GM12864 (cell line): ENCODE measurements at places on chromosomes 16 and 17.

GRCh38 chr17:83191388-83192160, 112.2 kb downstream of the METRNL start:
- no peak for DNase-seq

DNA sequence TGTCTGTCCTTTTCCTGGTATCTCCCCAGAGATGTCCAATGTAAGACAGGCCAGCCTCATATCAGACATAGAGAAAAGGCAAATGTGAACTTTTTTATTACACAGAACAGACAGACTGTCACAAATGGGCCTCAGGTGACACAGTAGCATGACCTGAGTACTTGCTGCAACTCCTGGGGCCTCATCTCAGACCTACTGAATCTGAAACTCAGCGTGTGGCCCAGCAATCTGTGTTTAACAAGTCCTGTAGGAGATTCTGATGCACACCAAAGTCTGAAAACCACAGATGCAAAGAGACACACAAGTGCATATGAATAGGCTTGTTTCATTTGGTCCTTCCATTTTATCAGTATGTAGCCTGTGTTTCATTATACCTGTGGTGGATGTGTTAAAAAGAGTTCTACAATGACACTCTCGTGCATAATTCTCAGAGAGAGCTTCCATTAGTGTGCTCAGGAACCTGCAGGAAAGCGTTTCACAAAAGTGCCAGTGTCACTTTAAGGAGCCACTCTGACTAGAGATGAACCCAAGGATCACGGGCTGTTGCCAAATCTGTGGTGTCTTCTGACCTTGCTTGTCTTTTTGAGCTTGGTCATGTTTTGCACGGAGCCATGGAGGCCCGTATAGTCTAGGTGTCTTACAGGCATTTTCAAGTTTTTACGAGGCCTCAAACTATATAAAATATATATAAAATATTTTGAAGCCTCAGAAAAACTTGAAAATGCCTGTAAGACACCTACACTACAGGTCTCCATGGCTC, 33.8 kb upstream of the NF1 start:
- DNase-seq: peak; percentile 36

- no peak for DNase-seq
Observed at GRCh38 chr16:83117810-83118209, 491.0 kb downstream of the CDH13 start.

DNA sequence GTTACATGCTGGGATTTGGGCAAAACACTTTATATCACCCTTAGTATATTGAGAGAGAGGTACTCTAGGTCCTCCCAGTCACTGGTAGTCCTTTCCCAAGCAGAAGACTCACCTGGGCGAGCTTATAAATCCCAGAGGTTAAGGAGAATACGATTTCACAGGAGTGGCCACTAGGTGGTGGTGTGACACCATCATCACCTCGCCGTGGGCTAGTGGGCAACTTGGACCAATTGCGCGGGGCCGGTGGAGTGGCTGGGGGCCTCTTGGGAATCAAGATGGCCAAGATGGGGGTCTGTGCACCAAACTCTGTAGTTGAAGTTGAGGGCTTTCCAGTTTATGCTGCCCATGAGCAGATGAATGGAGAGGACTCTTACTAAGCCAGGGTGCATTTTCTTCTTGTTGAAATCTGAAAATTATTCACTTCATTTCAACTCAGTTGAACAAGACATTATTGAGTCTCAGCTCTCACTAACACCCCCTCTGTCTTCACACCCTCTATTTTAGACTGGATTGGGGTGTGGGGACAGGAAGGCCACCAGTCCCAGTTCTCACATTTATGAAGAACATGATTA, 38.2 kb upstream of the PIRT start:
- no peak for DNase-seq

GRCh38 chr16:17131351-17131750, 339.4 kb downstream of the XYLT1 start:
- DNase-seq: no peak

GRCh38 chr17:32350666-32351418, 885 bp downstream of the ZNF207 start:
- DNase-seq: no peak

- no peak for DNase-seq
Observed at GRCh38 chr16:78254841-78255240, 155.4 kb downstream of the WWOX start.

DNA sequence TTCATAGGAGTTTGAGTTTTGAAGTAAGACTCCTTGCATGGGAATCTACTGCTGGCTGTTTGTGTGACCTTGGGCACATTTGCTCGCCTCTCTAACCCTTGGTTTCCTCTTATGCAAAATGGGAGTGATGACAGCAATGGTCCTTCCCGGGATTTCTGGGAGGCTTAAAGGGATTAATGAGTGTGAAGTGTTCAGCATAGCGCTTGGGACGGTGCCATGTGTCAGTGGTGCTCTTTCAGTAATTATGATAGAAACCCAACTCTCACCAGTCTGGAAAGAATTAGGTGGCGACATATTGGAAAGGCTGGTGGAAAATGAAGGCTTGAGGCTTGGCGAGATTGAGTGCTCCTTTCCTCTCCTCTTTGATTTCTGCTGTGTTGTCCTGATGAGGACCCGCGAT, 429.2 kb upstream of the EEF2KMT start:
- DNase-seq: no peak

GRCh38 chr17:11779892-11780291, 181.6 kb downstream of the DNAH9 start:
- no peak for DNase-seq

- no peak for DNase-seq
Observed at GRCh38 chr16:58960484-58960883, 226.4 kb upstream of the GOT2 start.

GRCh38 chr17:80696964-80697363, 152.3 kb downstream of the RPTOR start:
- DNase-seq: no peak

DNA sequence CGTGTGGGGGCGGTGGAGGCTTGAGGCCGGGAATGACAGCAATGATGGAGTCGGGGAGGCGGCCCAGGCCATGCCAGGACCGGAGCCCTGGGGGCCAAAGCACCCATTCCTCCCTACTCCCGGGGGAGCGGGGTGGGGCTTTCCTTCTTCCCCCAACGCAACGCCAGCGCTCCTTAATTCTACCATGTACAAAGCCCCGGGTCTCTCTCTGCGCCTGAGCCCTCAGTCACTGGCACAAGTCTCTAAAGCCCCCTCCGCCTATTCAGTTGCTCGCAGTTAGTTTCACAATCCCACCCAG, 245 bp upstream of the RNF227 start:
- no peak for DNase-seq

DNA sequence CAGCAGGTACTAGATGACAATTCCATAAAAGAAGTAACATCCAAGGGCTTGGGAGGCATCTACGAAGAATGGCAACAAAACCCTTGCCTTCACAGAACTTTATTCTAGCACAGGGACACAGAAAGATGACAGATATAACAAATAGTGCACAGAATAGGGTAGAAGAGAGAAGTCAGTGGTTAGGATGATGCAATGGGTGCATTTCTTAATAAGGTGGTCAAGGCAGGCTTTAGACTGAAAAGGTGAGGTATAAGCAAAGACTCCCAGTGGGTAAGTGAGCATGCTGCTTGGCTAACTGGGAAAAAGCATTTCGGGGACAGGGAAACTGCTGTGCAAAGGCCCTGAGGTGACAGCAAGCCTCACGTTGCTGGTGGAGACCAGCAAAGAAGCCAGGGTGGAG, 175.9 kb downstream of the XYLT1 start:
- DNase-seq: no peak

DNA sequence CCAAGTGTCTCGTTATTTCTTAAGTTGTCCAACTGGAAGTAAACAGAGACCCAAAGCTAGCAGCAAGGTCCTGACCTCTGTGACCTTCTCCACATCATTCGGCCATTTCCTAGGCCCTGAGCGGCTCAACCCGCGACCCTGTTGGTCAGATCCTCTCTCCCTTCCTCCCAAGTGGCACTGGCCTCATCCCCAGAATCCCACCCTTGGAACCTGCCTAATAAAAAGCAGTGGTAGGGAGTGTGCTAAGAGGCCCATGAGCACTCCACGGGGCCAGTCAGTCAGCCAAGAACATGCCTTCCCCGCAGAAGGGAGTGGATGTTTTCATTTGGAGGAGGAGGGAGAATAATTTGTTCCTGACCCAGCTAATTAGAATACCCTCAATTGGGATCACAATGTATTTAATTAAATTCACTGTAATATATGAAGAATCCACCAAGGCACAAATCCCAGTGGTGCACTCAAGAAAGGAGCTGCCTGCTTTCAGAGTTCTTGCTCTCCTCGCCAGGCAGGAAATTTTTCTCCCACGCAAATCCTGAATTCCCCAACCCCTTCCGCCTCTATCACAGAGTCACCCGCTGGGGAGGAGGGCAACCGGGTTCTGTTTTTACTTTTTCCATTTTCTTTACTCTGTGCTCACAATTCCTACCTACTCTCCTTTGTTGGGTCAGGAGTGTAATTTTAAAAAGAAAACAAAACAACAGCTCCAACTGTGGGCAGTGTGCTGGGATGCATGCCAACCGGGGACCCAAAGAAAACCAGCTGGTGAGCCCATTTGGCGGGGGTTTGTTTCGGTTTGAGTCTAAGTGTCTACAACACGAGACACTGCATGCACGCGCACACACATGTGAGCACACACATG, 153.4 kb downstream of the ZFHX3 start:
- no peak for DNase-seq

GRCh38 chr17:6163612-6164333, 93.6 kb downstream of the WSCD1 start:
- no peak for DNase-seq

- DNase-seq: no peak
Observed at GRCh38 chr16:7315813-7316212, 16.8 kb upstream of the RBFOX1 start.

- DNase-seq: no peak
Observed at GRCh38 chr16:30567160-30567990, 4.1 kb downstream of the ZNF688 start.

DNA sequence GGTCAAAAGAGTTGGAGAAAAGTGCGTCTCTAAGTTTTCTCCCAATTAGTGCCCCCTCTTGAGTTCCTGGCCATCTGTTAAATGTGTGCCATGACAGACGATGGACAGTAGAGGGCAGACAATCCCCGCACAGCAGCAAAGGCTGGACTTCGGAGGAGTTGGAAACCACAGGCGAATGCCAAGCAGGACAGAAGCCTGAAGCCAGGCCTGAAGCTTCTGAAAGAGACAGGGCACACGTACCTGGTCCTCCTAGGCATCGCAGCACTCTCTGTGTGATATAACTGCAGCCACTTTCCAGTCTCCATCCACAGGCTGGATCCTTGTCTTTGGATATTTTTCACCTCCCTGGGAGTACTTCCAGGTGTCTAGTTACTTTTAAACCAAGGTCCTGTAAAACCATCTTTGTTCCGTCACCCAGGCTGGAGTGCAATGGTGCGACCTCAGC, 14.5 kb downstream of the C17orf100 start:
- no peak for DNase-seq

DNA sequence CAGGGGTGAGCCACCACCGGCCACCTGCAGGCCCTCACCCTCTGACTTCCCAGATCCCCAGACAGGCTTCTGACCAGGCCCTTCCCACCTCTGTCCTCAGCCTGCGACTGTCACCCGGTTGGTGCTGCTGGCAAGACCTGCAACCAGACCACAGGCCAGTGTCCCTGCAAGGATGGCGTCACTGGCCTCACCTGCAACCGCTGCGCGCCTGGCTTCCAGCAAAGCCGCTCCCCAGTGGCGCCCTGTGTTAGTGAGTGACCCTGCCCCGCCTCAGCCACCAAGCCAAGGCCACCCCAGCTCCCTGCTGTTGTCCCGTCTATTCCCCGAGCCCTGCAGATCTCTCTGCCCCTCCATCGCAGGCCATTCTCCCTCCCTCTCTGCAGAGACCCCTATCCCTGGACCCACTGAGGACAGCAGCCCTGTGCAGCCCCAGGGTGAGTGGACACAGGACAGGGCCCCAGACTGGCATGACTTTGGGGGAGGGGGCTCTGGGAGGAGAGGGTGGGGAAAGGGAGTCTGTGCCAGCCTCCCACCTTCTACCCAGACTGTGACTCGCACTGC, 1.9 kb downstream of the NTN3 start:
- no peak for DNase-seq

DNA sequence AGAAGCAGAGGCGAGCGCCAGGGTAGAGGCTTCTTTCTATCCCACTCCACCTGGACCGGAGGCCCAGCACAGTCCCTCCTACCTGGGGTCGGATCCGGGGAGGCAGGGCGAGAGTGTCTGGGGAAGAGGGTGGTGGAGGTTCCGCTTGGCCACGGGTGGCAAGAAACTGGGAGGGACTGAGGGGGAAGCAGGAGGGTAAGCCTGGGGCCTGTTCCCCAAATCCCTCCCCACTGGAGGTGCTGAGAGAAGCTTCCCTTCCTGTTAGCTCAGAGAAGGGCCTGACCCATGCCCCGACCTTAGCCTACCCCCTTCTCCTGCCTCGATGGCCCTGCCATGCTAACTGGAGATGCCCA, 1.8 kb upstream of the TPPP3 start:
- no peak for DNase-seq

DNA sequence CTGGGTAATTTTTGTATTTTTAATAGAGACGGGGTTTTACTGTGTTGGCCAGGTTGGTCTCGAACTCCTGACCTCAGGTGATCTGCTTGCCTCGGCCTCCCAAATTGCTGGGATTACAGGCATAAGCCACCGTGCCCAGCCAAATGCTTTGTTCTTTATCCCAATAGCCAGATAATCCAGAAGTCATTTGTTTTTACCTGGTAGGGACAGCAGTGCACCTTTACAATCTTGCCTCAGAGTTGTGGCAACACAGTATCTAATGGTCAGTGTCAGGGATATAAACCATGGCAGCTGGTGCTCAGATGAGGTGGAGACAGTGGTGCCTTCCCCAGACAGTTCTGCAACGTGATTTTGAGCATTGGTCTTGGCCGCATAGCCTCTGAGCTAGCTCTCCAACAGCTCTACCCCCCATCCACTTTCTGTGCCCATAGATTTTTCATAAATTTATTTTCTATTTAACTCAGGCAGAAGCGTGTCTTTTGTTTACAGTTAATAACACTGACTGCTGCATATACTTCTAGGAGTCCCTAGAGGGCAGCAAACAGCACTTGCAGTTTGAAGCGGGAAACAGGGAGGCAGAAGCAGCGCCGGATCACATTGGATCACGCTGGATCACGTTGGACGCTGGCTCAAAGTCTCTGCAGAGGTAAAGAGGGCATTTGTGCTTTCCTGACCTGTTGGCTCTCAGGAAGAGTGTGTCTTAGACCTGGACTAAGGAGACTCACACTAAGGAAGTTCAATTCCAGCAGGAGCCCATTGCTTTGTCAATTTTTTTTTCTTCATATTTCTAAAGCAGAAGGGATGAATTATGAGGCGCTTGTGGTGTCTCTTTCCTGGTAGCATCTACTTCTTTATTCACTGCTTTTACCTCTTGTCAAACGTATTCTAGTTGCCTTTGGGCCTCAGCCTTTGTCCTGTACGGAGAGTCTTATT, 5.1 kb upstream of the GGT6 start:
- DNase-seq: peak; percentile 46

DNA sequence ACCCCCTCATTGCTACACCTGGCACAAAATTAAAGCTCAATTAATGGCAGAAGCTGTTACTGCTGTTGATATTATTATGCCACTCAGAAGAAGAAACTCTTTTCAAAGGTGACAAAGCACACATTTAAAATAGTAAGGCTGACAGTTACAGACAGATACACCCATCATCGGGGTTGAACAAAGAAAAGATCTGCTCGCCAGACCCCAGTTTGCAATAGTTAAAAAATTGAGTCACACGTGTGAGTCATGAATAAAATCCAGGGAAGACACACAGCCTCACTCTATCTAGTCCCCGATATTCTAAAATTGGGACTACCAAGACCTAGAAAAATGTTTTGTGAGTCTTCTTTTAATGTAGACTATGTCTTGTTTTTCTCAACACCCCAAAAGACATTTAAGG, 330.0 kb upstream of the SOX9 start:
- DNase-seq: no peak

GRCh38 chr16:68033101-68033500, 10.0 kb downstream of the DUS2 start:
- DNase-seq: no peak

- DNase-seq: no peak
Observed at GRCh38 chr16:73890186-73891128, 406.2 kb upstream of the PSMD7 start.
